ENCODE measurements at places on chromosomes 5 and 9.

GRCh38 chr5:145920542-145921210 is 15.7 kb upstream of the SH3RF2 start:
- H3K27me3 ChIP-seq = no peaks in the 10 kb centered on the region
- DNase-seq = no peak
- no peak overlapping the region for H3K27ac ChIP-seq
- peaks cover 3% of the 10 kb centered on the region for H3K4me1 ChIP-seq
- H3K4me3 ChIP-seq = no peak overlapping the region

DNA sequence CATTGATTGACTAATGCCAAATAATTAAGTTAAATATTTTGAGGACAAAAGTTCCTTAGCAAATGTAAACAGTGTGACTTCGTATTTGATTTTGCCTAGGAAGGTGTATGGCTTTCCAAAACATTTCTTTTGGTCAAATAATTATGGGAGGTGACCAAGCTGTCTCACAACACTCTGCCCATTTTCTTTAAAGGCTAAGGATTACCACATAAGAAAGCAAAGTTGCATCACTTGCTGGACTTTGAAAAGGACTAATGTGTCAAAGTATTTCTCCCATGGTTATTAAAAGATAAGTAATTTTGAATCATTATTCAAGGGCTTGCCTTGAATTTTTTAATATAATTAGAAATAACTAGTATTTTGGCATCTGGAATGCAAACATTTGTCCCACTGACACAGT is 74.7 kb downstream of the HAPLN1 start:
- H3K36me3 ChIP-seq = no peaks in the 10 kb centered on the region
- H3K4me3 ChIP-seq = no peak overlapping the region
- peak; percentile 52 for DNase-seq
- no peaks in the 10 kb centered on the region for H3K27me3 ChIP-seq
- H3K27ac ChIP-seq = no peak overlapping the region

DNA sequence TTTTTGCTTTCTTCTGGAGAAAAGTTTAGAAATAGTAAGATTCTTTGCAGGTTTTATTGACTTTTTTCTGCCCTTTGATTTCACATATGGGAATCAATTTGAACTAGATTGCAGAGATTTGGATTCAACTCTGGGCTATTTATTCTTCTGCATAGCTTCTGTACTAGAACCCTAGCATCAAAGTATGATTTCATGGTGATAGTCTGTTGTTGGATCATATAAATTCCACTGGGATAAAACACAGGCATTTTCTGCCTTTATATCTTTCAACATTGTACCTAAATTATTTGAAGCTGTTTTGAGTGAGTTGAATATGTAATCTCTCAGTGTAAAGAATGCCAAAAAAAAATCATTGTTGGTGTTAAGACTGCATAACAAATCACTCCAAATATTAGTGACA is 458.4 kb upstream of the MPDZ start:
- DNase-seq = no peak
- H3K36me3 ChIP-seq = no peaks in the 10 kb centered on the region
- no peak overlapping the region for H3K4me3 ChIP-seq
- H3K27me3 ChIP-seq = no peaks in the 10 kb centered on the region

GRCh38 chr9:116070256-116070914 is 83.2 kb upstream of the PAPPA start:
- no peaks in the 10 kb centered on the region for H3K27me3 ChIP-seq
- no peaks in the 10 kb centered on the region for H3K36me3 ChIP-seq
- no peak for DNase-seq
- no peak overlapping the region for H3K27ac ChIP-seq
- no peak overlapping the region for H3K4me3 ChIP-seq

GRCh38 chr9:73131461-73131860 is 20.2 kb upstream of the ANXA1 start:
- peak overlapping the region; percentile 94 for H3K27ac ChIP-seq
- H3K4me3 ChIP-seq = peak overlapping the region; percentile 52
- DNase-seq = no peak
- H3K36me3 ChIP-seq = no peaks in the 10 kb centered on the region
- H3K27me3 ChIP-seq = no peaks in the 10 kb centered on the region

DNA sequence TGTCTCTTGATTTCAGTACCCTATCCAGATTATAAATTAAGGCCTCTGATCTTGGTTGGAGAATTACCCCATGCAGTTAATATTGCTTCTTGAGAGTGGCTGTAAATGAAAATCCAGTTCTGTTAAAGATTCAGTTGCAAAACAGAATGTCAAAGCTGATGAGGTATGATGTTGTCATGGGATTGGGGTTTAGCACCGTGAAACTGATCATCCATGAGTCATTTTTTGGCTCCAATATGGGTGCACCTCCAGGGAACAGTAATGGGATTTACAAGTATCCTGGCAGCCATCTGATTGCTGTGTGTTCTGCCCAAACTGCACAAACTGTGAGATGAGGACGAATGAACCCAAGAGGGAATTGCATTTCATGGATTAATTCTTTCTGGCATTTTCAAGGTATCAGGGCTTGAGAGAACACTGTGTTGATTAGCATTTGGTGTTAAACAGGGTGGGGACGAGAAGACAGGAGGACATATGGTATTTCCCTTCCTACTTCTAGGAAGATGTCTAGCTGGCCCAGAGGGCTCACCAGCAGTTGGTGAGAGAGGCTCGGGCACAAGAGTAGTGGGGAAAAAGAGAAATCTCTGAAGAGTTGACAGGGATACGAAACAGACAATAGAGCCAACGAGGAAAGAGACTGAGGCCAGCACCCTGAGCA is 214.7 kb downstream of the GAS1 start:
- H3K4me3 ChIP-seq = no peak overlapping the region
- no peaks in the 10 kb centered on the region for H3K27me3 ChIP-seq
- peak; percentile 91 for DNase-seq
- peaks cover 18% of the 10 kb centered on the region for H3K4me1 ChIP-seq
- H3K27ac ChIP-seq = peak overlapping the region; percentile 4
- H3K36me3 ChIP-seq = no peaks in the 10 kb centered on the region

GRCh38 chr5:139492700-139493192 is 10.2 kb upstream of the STING1 start:
- peak overlapping the region; percentile 44 for H3K27ac ChIP-seq
- no peaks in the 10 kb centered on the region for H3K27me3 ChIP-seq
- no peaks in the 10 kb centered on the region for H3K36me3 ChIP-seq
- no peak overlapping the region for H3K4me3 ChIP-seq
- no peak for DNase-seq
- peaks cover 25% of the 10 kb centered on the region for H3K4me1 ChIP-seq

DNA sequence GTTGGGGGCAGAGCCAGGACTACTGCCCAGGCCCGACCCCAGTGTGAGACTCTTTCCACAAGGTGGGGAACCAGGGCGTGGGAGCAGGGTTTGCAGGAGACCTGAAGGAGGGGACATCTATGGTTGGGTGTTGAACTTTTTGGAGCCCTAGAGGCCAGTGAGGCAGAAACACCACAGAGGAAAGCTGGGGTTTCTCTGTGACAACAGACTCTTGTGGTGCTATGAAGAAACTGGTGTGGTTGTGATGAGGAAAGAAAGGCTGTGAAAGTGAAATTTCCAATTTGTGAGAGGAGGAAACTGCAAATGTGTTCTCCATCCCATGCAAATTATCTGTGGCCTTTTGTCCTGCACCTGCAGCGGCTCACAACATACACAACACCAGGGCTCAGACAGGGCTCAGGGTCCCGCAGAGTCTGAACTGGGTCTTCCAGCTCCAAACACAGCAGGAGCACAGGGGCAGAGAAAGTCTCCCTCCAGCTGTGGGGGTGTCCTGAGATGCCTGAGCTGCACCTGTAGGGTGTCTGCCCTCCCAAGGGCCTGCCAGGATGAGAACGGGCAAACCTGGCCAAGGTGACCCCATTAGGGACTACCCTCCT is 51.4 kb upstream of the GRHPR start:
- no peak overlapping the region for H3K27ac ChIP-seq
- no peaks in the 10 kb centered on the region for H3K4me1 ChIP-seq
- H3K4me3 ChIP-seq = no peak overlapping the region
- DNase-seq = no peak
- no peaks in the 10 kb centered on the region for H3K27me3 ChIP-seq

DNA sequence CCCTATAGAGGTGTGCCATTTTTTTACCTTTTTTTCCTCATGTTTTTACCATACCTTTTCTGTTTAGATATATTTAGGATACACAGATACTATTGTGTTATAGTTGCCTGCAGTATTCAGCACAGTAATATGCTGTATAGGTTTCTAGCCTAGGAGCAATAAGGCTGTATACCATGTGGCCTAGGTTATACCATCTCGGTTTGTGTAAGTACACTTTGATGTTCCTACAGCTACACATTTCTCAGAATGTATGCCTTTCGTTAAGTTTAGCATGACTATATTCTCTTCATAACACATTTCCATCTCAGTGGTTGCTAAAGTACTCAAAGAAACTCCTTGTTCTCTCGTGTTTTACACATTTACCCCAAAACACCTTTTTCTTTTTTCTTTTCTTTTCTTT is 23.0 kb downstream of the UBE2D2 start:
- H3K27me3 ChIP-seq = no peaks in the 10 kb centered on the region
- H3K4me3 ChIP-seq = no peak overlapping the region
- DNase-seq = no peak

- H3K4me3 ChIP-seq = no peak overlapping the region
- H3K4me1 ChIP-seq = no peaks in the 10 kb centered on the region
- no peaks in the 10 kb centered on the region for H3K36me3 ChIP-seq
- no peak for DNase-seq
- H3K27ac ChIP-seq = no peak overlapping the region
Measured at GRCh38 chr9:116975126-116975525, 288.0 kb downstream of the TRIM32 start.

- no peaks in the 10 kb centered on the region for H3K4me1 ChIP-seq
- no peak for DNase-seq
- H3K36me3 ChIP-seq = no peaks in the 10 kb centered on the region
- H3K4me3 ChIP-seq = no peak overlapping the region
- no peaks in the 10 kb centered on the region for H3K27me3 ChIP-seq
Measured at GRCh38 chr5:6466975-6467567, 18.4 kb downstream of the UBE2QL1 start.

DNA sequence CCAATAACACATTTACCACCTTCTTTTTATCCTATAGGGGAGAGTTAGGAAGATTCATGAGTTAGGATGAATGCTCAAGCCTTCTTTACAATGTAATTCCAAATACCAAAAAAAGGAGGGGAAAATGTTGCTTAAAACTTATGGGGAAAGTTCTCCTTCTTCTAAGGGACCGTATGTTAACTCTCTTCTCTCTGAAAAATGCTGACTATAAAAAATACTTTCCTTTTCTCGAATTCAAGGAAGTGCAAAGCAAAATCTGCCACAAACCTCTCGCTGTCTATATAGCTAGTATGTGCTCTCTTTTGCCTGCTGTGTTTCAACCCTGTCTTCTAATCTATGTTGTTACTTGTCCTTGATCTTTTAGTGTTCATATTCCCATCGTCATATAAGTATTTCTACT is 768.6 kb upstream of the C9orf72 start:
- H3K27me3 ChIP-seq = no peaks in the 10 kb centered on the region
- no peak overlapping the region for H3K4me3 ChIP-seq
- no peak overlapping the region for H3K27ac ChIP-seq
- no peaks in the 10 kb centered on the region for H3K4me1 ChIP-seq
- no peaks in the 10 kb centered on the region for H3K36me3 ChIP-seq

DNA sequence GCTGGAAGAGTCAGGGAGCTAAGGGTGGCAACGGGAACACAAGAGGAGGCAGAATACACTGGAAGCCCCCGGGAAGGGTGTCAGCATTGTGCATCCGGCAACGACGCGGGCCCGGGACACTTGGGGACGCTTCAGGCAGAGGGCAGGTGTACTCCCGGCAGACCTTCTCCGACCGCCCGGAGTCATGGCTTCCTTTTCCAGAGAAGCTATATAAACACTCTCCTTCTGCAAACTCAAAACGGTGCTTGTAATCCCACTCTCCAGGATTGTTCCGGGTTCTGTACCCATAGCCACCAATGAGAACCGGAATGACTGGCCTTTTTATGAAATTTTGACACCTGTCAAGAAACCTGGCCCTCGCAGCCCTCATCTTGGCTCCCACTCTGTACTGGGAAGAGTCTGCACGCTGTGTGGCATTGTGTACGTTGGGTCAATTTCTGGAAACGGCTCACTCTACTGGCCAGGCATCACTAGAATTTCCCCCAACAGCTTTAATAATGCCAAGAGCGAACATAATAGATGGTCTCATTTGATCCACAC is 462 bp upstream of the MCC start:
- no peak for DNase-seq
- no peaks in the 10 kb centered on the region for H3K27me3 ChIP-seq
- no peaks in the 10 kb centered on the region for H3K36me3 ChIP-seq
- peak overlapping the region; percentile 76 for H3K4me3 ChIP-seq
- peak overlapping the region; percentile 23 for H3K27ac ChIP-seq

- no peaks in the 10 kb centered on the region for H3K4me1 ChIP-seq
- no peak overlapping the region for H3K4me3 ChIP-seq
- no peaks in the 10 kb centered on the region for H3K36me3 ChIP-seq
- DNase-seq = no peak
- no peaks in the 10 kb centered on the region for H3K27me3 ChIP-seq
Measured at GRCh38 chr9:68595868-68596267, 55.2 kb upstream of the TMEM252 start.

GRCh38 chr9:88678008-88678407 is 143.0 kb downstream of the NXNL2 start:
- H3K27ac ChIP-seq = no peak overlapping the region
- peaks cover 4% of the 10 kb centered on the region for H3K4me1 ChIP-seq
- no peak for DNase-seq

DNA sequence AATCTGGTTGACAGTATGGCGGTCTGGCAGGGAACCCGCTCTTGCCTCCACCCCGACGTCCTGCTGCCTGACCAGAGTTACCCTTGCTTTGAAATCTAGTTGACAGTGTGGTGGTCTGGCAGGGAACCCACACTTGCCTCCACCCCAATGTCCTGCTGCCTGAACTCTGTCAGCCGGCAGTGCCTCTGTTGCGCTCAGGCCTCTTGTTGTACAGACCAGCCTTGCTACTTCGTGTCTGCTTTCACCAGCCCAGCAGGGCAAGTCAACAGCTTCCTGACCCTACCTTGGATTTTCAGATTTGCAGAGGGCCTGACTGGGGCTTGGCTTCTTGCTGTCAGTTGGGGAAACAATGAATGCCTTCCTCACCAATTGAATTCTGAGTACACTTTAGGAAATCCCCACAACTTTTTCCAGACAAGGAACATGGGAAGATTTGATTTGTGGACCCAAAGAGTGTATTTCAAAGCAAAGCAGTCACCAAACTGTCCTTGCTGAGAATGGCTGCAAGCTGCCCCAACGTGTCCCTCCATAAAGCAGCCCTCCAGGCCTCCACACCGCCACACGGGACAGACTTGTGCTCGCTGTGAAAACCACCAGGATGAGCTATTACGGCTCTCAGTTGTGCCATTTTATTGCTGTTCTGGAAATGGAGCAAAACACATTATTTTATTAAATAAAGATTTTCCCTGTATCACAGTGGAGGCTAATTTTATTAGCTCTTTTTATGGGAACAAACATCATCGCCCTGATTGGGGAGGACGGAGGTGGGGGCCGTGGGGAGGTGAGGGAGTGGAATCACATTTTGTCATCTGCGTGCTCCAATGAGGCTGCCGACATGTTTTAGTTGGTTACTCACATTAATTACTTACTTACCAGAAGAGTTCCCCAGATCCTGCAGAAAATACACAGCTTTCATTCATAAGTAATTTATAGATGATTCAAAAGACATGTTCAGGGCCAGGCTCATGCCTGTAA is 189.3 kb downstream of the AOPEP start:
- no peaks in the 10 kb centered on the region for H3K27me3 ChIP-seq
- peaks cover 25% of the 10 kb centered on the region for H3K4me1 ChIP-seq
- H3K4me3 ChIP-seq = no peak overlapping the region
- H3K36me3 ChIP-seq = no peaks in the 10 kb centered on the region

GRCh38 chr5:124876566-124876965 is 130.1 kb upstream of the ZNF608 start:
- H3K4me3 ChIP-seq = no peak overlapping the region
- H3K27ac ChIP-seq = no peak overlapping the region
- no peaks in the 10 kb centered on the region for H3K36me3 ChIP-seq
- H3K4me1 ChIP-seq = no peaks in the 10 kb centered on the region
- no peaks in the 10 kb centered on the region for H3K27me3 ChIP-seq

Data from fibroblast of lung (primary cell).